ENCODE measurements at places on chromosomes 13 and 19.
A peak's percentile ranks its signal among the peaks of the same experiment; 100 is the strongest.

DNA sequence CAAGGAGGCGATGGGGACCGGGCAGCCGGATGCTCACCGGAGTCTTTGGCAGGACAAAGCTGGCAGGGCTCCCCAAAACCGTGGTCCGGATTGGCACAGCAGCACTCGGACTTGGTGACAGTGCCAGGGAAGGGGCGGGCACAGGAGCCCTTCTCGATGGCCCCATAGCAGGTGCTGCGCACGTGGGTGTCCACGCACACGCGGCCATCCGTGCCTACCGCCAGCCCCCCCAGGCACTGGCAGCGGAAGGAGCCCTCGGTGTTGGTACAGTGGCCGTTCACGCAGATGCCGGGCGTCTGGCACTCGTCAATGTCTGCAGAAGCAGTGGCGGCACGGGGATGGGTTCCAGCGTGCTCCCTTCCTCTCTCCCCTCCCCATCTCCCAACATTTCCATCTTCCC, 17.9 kb downstream of the FBN3 start:
- no peak for DNase-seq

DNA sequence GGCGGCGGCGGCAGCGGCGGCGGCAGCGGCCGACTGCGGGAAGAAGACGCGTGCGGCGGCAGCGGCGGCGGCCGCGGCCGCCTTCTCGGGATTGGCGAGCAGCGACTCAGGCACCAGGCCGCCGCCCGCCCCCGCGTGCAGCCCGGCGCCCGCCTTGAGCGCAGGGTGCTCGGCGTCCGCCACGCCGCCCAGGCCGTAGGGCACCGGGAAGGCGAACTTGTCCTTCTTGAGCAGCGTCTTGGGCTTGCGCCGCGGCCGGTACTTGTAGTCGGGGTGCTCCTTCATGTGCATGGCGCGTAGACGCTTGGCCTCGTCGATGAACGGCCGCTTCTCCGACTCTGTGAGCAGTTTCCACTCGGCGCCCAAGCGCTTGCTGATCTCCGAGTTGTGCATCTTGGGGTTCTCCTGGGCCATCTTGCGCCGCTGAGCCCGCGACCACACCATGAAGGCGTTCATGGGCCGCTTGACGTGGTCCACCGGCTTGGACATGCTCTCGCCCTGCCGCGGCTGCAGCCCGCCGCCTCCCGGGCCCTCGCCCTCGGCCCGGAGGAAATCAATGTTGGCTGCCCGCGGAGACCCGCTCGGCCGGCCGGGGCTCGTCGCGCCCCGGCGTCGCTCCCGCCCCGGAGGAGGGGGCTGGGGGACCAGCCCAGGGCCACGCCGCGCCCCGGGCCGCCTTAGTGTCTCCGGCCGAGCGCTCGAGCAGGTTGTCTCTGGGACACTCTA, 621 bp downstream of the SOX21 start:
- no peak for DNase-seq

GRCh38 chr19:54209811-54210494, 9.3 kb downstream of the RPS9 start:
- peak; percentile 87 for DNase-seq

GRCh38 chr19:24074720-24075454, 12.1 kb upstream of the ZNF254 start:
- no peak for DNase-seq

GRCh38 chr13:99314640-99315176, 7.5 kb upstream of the GPR183 start:
- DNase-seq, result no peak

- no peak for DNase-seq
Observed at GRCh38 chr13:40271271-40271885, 395.1 kb downstream of the FOXO1 start.

DNA sequence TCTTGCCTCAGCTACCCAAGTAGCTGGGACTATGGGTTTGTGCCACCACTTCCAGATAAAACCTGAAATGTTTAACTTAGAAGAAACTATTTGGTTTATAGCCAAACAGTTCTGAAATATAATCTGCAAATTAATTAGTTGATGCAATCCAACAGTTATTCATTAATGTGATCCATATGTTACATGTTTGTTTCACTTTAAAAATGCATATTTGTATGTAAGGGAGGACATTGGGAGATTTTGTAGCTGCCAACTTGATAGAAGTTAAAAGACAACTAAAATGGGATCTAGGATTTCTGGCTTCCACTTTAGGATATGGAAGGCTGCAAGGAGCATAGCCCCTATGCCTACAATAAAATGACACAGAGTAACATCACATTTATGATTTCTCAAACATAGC, 532.5 kb upstream of the SLC10A2 start:
- no peak for DNase-seq

DNA sequence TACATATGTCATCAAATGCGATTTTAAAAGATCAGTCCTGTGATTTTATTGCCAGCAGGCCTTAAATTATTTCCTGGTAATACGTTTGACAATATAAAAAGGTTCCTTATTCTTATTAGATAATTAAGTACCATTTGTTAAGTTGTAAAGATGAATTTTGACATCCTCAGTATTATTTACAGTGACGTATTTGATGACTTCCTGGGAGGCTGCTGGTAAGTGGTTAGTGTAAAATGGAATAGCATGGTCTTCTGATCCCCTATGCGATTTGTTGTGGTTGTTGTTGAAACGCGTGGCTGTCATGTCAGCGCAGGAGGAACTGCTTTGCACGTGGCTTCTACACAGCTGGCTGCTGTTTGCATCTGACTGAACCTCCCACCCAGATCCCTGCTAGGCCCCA, 99.7 kb downstream of the DCLK1 start:
- no peak for DNase-seq

GRCh38 chr13:31050486-31051400, 111.0 kb downstream of the HSPH1 start:
- DNase-seq, result no peak

GRCh38 chr13:99429670-99430069, 71.6 kb upstream of the TM9SF2 start:
- no peak for DNase-seq

DNA sequence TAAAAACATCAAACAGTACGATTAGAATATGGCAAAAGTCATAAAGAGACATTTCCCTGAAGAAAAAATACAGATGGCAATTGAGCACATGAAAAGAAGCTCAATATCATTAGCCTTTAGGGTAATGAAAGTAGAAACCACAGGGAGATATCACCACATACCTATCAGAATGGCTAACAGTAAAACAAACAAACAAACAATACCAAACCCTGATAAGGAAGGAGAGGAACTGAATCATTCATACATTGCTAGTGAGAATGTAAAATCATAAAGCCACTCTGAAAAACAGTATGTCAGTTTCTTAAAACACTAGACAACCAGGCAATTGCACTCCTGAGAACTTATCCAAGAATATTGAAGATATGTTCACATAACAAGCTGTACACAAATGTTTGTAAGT, 1342.5 kb upstream of the SLC10A2 start:
- no peak for DNase-seq

GRCh38 chr13:86087244-86087643, 288.0 kb upstream of the SLITRK6 start:
- no peak for DNase-seq

DNA sequence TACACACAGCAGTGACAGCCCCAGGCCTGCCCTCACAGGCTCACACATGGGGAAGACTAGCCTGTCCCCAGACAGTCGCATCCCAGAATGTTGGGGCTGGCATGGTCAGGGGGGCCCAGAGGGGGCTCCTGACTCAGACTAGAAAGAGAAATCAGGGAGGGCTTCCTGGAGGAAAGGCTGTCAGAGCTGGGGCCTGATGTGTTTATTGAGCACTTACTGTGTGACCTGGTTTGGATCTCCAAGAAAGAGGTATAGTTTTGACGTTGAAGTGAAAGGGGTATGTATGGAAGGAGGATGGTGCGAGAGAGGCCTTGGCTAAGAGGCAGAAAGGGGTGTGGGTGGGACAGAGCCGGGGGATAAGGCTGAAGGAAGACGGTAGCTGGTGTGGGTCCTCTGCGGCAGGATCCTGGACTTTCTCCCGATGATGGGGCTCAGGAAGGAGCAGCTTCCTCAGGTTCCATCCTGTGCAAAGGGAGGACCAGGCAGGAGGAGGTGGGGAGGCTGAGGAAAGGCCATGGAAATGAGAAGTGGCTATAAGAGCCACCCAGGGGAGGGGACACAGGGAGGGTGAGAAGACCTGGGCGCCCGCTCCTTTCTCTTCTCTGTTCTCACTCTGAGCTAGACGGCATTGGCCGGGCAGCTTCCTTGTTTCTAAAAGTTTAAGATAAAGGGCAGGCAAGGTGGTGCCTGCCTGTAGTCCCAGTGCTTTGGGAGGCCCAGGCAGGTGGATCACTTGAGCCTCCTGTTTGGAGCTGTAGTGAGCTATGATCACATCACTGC, 16.1 kb upstream of the BCL3 start:
- DNase-seq, result no peak

DNA sequence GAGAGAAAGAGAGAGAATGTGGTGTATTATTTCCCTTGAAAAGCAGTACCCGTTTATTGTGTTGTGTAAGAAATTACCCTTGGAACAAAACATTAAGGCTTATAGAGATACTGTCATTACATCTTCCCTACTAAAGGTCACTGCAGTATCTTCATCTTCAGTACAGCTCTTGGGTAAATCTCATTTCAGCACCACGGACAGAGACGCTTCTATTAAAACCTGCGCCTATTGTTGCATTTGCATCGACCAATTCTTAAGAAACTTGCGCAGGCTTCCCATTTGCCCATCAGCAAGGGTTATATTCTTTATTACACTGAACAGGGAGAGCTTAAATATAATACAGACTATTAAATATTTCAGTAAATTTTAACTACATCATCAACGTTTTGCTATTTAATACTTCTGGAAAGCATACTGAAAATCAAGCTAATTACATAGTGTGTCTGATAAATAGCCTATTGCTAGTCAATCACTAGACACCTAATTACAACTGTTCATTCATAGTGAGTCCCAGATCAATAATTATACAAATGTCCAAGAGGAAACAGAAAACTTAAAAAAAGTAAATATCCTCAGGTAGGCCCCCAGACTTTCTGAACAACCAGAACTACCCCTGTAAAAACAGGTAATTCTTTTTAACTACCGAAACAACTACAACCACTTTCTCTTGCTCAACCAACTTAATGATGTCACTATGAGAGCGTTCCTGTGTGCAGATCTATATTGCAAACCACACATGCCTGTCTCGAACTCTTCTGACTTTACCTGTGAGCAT, 350.6 kb downstream of the LIG4 start:
- no peak for DNase-seq

GRCh38 chr13:105960326-105960725, 575.1 kb downstream of the EFNB2 start:
- DNase-seq, result peak; percentile 81

DNA sequence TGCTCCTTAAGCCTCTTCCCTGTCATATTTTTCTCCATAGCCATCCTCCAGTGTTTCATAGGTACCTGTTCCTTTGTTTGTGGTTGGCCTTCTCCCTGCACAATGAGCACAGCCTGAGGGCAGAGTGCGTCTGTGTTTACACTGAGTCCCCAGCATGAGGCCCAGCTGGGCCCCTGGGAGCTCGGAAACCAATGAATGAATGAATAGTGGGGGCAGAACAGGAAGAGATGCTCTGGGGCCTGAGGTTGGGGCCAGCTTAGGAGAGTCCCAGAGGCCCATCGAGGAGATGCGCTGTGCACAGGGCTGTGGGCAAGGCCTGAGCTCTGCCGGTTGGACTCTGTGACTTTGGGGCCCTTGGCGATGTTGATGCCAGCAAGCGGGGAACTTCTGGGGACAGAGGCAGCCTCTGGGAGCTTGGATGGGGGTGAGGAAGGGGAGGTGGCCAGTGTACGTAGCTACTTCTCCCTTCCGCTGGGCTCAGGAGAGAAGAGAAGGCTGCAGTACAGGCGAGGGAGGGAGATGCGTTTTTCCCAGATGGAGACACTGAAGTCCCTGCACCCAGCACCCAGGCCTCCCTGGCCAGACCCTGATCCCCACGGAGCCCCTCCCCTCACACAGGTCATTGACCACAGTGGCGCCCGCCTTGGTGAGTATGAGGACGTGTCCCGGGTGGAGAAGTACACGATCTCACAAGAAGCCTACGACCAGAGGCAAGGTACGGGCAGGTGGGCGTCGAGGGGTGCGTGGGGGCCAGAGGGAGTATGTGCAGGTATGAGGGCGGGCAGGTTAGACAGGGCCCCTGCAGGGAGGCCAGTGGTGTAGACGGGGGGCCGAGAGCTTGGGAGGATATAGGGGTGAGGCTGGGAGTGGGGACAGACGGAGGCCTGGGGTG, 5.1 kb downstream of the TBCB start:
- DNase-seq, result no peak

All from dorsolateral prefrontal cortex (tissue), 122 donors.